ENCODE measurements at places on chromosomes 3 and 15. TPM values are rescaled to one million over a fixed set of nuclear protein-coding genes. Genes with fewer than 3 reads are reported as not detected.

Gene TAGLN3
- total RNA-seq, result not detected

Gene NR2E3
- total RNA-seq, result not detected

DNA sequence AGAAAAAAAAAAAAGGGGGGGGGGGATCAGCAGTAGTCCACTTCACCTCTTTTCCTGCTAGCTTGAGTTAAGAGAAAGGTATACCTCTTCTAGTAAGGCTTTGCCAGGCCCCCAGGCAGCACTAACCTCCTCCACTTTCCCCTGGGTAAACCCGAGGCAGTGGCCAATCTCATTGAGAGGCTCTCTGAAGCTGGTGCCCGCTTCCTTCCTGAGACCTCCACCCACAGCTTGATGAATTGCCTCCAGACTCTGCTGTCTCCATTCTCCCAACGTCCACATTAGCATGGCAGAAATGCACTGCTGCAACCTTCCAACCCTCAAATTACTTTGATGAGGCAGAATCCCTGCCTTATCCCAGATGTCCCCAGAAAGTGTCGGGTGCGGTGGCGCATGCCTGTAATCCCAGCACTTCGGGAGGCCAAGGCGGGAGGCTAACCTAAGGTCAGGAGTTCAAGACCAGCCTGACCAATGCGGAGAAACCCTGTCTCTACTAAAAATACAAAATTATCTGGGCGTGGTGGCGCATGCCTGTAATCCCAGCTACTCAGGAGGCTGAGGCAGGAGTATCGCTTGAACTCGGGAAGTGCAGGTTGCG is 15.3 kb downstream of the RLBP1 start:
- H3K27me3 ChIP-seq, result no peaks in the 10 kb centered on the region
- H3K4me1 ChIP-seq, result peaks cover 8% of the 10 kb centered on the region
- H3K36me3 ChIP-seq, result no peaks in the 10 kb centered on the region
- DNase-seq, result no peak

- no peaks in the 10 kb centered on the region for H3K4me1 ChIP-seq
- H3K27ac ChIP-seq, result no peak overlapping the region
- H3K27me3 ChIP-seq, result no peaks in the 10 kb centered on the region
- H3K36me3 ChIP-seq, result no peaks in the 10 kb centered on the region
- no peak for DNase-seq
- no peak overlapping the region for H3K4me3 ChIP-seq
Measured at GRCh38 chr3:62238431-62238830, 134.9 kb downstream of the FEZF2 start.

DNA sequence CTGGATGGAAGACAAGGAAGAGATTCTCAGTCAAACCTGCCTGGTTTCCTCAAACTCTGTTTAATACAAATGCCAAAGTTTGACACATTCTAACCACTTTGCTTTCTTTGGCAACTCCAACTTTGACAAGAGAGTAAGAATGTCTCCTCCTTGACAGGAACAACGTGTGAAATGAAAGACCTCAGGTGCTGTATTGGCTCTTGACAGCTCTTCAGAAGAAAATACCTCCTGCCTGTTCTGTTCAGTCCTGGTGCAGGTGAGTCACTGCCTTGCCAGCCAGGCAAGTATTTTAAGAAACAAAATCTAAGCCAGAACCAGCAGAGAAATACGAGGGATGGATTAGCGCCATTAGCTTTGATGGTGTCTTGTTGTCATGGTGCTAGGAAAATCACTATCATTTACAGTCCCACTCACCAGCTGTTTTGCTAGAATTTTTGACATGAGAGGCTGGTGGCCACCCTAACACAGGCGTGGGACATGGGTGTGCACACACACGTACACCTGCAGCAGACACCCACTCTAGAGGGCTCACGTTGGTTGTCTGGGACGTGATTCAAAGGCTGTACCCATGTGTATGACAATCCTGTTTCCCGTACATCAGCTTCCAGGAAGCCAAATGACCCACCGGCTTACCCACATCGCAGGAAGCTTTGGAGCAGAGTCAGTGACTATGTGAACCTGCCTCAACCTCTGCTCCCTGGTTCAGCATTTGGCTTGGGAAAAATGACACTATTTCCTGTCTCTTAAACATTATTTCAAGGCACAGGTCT is 60.4 kb downstream of the CCNL1 start:
- peaks cover 7% of the 10 kb centered on the region for H3K4me1 ChIP-seq
- peak overlapping the region; percentile 19 for H3K27ac ChIP-seq
- no peaks in the 10 kb centered on the region for H3K36me3 ChIP-seq
- no peaks in the 10 kb centered on the region for H3K27me3 ChIP-seq
- no peak overlapping the region for H3K4me3 ChIP-seq

Data from spleen (tissue), 13 donors.